HCEC 1CT (cell line): ENCODE measurements at places on chromosomes 7 and 10.

DNA sequence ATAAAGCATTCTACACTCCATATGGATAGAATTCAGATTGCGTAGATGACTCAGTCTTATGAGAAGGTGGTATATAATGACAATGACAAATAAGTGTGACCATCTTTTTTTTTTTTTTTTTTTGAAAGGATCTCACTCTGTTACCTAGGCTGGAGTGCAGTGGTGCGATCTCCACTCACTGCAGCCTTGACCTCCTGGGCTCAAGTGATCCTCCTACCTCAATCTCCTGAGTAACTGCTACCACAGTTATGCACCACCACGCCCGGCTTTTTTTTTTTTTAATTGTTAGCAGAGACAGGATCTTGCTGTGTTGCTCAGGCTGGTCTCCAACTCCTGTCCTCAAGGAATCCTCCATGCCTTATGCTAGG, 43.2 kb upstream of the NRP1 start:
- DNase-seq, result peak; percentile 68

DNA sequence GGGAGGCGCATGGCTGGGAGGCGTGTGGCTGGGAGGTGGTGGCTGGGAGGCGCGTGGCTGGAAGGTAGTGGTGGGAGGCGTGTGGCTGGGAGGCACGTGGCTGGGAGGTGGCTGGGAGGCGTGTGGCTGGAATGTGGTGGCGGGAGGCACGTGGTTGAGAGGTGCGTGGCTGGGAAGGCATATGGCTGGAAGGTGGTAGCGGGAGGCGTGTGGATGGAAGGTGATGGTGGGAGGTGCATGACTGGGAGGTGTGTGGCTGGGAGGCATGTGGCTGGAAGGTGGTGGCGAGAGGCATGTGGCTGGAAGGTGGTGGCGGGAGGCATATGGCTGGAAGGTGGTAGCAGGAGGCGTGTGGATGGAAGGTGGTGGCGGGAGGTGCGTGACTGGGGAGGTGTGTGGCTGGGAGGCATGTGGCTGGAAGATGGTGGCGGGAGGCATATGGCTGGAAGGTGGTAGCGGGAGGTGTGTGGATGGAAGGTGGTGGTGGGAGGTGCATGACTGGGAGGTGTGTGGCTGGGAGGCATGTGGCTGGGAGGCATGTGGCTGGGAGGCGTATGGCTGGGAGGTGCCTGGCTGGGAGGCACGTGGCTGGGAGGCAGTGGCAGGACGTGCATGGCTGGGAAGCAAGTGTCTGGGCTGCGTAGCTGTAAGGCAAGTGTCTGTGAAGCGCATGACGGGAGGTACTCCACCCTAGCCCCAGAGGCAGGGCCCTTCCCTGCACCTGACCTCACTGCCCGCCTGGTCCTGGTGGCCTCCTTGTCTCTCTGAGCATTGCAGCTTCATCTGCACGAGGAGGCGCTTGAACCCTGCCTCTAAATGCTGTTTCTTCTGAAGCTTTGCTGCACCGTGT, 35.1 kb downstream of the FOXK1 start:
- no peak for DNase-seq

DNA sequence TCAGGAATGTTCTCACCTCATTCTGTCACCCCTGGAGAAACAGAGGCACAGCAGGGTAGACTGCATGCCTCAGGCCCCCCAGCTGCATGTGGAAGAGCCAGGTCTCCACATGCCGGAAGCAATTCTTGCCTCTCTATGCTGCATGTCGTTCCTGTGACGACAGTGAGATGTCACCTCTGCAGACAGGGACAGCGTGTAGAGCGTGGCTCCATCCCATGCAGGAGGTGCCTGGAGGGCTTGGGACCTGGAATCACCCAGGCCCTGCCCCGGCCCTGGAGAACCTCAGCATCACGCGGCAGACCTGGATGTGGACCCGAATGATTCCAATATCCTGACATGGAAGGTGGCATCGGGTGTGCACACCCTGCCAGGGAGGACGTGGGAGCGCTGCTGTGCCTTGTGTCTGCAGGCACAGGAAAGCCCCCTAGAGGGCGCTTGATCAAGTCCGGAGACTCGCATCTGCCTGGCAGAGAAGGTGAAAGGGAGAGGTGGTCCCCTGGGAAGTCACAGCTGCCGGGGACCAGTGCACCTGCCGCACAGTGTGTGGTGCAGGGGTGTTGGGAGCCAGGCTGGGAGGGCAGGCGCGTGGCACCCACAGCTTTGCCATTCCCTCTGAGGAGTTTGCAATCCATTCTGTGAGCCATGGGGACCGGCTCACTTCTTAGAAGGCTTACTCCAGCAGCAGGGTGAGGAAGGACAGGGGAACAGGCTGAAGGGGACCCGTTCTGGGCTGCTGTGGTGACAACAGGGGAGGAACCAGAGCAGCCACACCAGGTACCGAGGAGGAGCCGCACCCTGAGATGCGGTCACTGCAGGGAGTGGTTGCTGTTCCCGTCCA, 45.3 kb upstream of the EN2 start:
- peak; percentile 15 for DNase-seq

DNA sequence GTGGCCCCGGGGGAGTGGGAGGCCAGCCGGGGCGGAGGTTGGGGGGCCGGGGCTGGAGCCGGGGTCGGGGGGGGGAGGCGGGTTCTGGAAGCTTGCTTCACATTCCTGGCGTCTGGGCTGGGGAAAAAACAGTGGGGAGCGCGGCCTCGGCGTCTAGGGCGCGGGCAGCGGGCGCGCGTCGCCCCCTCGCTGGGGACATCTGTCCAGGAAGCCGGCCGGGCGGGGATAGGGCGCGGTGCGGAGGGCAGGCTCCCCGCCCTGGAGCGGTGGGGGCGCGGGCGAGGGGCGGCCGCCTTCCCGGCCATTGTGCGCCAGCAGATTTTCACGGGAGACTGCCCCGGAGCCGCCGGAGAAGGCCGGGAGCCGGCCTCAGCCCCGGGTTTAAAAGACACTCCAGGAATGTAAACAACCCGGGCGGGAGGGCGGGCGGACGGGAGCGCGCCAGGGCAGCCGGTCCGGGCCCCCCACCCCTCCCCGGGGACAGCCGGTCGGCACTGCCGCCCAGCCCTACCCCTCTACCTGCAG, 1.4 kb downstream of the ZMIZ1 start:
- peak; percentile 32 for DNase-seq

GRCh38 chr10:117559712-117560111, 17.2 kb downstream of the EMX2 start:
- no peak for DNase-seq

DNA sequence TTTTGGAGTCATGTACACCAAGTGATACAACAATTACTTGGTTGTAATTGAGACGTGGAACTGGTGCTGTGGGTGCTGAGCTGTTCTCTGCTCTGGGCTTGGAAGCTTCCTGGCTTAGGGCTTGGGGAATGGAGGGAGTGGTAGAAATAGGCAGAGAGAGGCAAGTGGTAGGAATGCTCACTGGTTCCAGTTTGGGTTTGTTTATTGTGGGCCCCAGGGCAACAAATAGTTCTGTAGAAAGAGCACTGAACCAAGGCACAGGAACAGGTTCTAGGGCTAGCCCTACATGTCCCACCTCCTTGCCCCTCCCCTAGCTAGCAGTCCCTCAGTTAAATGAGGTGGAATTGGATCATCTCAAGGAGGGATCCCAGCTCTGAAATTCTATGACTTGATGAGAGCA, 166.7 kb upstream of the HPS1 start:
- no peak for DNase-seq

DNA sequence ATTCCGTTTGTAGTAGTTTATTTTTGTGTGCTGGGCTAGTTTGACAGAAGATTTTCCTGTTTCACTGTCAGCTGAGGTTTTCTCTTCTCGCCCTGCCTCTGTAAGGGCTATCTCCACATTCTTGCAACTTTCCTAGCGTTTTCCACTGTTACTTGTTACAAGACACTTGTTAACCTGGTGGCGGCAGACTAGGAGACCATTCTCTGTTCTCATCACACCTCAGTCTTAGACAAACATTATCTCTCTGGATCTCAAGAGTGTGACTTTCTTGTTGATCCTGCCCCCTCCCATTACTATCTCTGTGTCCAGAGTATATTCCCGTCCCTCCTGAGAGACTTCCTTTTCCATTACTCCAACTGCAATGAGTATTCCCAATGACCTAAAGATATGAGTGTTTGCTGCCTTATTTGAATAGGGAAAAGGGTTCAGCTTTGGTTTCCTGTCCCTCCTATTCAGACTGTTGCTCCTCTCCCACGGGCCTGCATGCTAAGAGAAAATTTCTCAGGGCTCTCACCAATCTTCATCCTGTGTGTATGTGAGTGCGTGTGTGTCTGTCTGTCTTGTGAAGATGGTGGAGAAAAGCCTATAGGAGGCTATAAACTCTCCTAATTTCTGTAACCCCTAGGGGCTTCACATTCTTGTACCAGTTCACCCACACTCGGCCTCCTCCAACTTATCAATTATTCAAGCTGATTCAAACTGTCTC, 722.4 kb upstream of the POT1 start:
- no peak for DNase-seq

DNA sequence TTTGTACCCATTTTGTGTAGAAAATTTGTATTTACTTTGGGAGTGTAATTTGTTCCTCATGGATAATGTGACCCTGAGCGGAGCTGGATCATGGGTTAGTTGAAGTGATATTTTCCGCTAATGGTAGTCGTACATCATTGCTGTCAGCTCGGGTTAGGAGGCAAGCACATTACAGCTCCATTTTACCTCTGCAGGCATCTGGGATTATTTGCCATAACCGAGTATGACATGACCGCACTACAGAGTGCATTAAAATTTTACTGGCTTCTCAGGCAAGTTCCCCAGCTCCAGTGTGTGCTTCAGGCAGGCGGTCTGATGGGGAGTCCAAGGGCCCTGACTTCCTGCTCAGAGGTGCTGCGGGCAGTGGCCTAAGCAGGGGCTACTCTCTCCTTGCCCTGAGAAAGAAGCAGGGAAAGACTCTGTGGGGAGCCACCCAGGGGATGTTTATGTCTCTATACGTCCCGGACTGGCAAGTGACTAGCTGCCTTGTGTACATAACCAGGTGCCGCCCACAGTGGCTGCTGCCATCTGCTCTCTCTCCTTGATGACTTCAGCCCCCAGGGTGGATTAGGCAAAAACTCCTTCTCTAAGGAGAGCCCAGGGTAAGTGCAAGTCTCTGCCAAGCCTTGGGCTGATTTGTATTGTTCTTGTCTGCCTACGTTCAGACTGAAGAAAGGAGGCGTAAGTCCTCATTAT, 685.3 kb upstream of the GALNT17 start:
- no peak for DNase-seq

DNA sequence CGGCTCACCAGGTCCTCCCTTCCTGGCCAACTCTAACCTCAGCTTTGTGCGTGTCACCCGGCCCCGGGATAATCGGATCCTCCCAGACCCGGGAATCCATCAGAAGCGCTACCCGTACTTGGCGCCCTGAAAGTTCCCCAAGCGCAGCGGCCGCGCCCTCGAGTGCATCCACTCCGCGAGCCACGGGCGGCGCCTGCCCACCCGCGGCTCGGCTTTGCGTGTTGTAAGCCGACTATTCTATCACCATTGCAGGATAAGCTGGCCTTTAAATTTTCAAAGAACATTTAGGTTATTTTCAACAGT, 35.7 kb upstream of the EBLN1 start:
- no peak for DNase-seq

- no peak for DNase-seq
Observed at GRCh38 chr10:35020481-35020880, 69.7 kb downstream of the CUL2 start.

GRCh38 chr10:7188456-7189050, 222.3 kb downstream of the SFMBT2 start:
- DNase-seq, result no peak

DNA sequence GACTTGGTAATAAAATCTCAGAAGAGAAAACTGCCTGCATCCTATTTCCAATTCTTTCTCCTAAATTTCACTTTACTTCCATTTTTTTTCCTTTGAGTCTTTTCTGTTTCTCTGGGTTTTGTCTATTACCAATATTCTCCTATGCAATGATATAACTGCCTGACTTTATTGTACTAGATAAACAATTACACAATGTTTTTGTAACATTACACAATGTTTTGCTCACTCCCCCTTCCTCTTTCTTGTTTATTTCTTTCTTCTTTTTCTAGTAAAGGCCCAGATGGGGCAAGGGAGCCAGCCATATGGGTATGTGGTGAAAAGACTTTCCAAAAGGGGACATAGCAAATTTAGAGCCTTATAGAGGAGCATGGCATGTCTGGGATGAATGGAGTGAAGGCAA, 278.7 kb upstream of the PHYHIPL start:
- DNase-seq, result no peak

- no peak for DNase-seq
Observed at GRCh38 chr7:1555813-1556543, at the start of gene TMEM184A. Gene TMEM184A, minus strand, starts transcription at chr7:1556205. Its CDS starts 721 bp downstream, at chr7:1555484.

GRCh38 chr7:17121671-17122070, 176.8 kb upstream of the AHR start:
- no peak for DNase-seq

DNA sequence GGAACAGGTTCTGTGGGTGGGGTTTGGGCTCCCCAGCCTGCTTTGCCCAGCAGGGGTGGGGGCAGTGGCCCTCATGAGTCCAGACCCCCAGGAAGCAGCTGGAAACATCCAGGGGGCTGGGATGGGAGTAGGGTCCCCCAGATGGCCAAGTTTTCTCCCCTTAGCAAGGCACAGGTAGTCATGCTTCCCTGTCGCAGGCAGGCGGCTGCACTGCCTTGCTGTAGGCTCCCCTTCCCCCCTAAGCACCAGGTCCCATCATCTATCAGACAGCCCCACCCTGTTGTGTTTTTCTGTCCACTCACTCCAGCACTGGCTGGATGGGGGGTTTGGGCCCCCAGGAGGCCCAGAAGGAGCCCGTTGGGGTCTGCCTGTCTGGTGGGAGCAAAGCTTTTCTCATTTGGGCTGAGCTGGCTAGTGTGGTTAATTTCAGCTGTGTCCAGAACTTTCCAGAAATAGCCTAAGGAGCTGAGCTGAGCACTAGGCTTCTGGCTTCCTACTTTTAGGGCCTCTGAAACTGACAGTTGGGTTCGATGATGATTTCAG, 7.9 kb downstream of the BRI3 start:
- DNase-seq, result no peak

DNA sequence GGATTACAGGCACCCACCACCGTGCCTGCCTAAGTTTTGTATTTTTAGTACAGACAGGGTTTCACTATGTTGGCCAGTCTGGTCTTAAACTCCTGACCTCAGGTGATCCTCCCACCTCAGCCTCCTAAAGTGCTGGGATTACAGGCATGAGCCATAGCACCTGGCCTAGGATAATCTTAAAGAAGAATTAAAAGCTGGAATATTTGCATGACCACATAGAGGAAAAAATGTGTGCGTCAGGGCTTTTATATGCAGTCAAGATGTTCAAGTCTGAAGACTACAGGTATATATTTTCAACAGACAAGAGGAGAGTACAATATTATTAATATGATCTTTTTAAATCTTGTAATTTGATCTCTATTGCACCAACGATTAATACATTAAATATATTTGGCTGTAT, 39.5 kb downstream of the GNG11 start:
- DNase-seq, result no peak

DNA sequence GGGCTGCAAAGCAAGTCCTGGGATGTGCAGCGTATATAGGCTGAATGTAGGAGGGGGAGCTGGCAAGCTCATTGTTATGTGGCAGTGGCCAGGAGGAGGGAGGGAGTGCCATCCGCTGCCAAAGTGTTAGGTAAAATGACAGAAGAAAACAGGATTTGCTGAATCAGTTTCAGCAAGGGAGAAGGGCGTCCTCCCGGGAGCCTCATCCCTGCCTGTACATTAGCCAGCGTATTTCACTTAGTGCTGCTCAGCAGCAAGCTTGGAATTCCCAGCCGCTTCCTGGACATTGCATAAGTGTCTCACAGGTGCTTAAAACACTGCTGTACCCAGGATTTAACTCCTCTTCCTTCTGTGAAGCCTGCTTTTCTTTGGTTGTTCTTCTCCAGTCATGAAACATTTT, 2.5 kb downstream of the NIPSNAP2 start:
- DNase-seq, result no peak

- no peak for DNase-seq
Observed at GRCh38 chr7:38781991-38782390, 127.0 kb downstream of the VPS41 start.

GRCh38 chr10:97713339-97713825, at the start of gene MARVELD1:
Gene MARVELD1, plus strand, starts transcription at chr10:97713730. Its CDS starts 147 bp downstream, at chr10:97713877.
- peak; percentile 77 for DNase-seq
